Fibroblast of upper back skin (primary cell): ENCODE measurements at places on chromosomes 7 and 10.
A peak's percentile ranks its signal among the peaks of the same experiment; 100 is the strongest.

DNA sequence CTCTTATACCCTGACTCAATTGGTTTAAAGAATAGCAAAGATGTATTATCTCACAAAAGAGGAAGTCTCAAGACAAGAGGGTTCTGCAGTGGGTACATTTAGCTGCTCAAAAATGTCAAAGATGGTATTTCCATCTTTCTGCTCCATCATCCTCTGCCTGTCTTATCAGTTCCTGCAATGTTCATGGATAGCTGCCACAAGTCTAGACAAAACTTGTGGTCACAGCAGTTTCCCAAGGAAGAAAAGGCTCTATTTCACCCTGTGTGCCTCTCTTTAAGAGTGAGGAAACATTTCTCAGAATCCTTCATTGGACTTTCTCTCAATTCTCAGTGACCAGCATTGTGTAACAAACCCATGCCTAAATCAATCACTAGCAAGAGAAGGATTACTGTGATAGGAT is 634.2 kb upstream of the AUTS2 start:
- DNase-seq: peak; percentile 79

DNA sequence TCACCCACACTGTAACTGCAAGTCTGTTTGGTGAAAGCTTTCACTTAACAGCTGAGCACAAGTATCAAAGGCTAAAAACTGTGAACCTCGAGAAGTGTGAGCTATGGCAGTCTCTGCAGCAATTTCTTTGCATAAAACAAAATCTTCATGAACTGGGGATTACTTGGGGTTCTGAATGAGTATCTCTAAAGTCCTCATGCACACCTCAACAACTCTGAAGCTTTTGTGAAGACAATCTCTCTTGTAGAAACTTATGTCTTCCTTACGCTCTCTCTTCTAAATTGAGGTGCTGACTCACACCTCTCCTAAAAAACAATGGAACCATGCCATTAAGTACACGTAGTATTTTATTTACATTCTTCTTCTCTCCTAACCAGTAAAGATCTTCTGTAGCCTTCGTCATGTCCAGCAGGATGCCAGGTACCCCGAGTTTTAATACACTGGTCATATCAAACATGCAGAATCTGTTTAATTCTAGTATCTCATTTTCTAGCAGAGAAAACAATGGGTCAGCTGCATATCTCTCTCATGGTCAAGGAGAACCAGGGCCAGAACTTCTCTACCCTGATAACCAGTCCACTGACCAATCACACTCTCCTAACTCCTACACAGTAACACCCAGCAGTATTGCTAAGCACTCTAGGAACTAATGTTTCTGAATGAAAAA is 76.9 kb downstream of the UBE2H start:
- peak; percentile 40 for DNase-seq

DNA sequence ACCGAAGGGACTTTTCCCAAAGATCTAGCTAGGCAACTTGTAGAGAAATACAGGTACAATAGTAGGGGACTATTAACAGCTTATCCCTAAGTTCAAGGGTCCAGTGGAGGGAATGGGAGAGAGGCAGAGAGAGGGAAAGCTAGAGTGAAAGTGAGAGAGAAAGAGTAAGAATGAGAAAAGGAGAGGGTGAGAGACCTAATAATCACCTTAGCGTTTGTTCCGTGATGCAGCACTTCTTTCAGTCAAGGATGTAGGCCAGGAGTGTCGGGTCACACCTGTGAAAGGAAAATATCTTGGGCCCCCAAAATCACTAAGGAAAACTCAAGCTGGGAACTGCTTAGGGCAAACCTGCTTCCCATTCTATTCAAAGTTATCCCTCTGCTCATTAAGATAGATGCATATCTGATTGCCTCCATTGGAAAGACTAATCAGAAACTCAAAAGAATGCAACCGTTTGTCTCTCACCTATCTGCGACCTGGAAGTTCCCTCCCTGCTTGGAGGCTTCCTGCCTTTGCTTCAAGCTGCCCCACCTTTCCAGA is 75.2 kb downstream of the ST8SIA6 start:
- DNase-seq: no peak

DNA sequence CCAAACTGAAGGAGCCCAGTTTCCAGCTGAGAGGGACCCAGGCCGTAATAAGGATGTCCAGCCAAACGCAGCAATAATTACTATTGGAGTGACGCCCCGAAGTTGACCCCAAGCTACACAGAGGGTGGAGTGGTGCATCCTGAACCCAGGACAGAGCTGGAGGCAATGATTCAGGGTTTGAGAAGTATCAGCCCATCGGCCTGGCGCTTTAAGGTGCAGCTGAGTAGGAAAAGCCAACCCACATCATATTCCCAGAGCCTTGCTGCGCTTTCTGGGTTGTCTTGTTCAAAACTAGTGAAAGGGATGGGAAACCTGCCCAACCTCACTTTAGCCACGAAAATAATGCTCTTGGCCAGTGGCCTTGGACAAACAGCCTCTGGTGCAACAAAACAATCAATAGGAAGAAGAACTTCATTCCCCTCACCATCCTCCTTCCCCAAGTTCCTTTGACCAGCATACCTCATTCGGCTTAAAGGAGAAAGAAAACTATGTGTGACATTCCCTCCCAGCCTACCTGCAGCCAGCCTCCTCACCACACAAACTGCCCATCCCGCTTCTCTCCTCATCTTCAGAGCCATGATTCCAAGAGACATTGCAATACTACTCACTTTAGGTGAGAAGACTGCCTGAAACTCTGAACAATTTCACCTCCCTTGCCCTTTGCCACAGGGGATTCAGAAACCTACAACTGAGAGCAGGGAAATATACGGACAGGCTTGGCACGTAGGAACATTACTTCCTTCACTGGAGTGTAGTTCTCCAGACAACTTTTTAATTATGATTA is 217.2 kb upstream of the MKLN1 start:
- no peak for DNase-seq
